NCI-H1105 (cell line): ENCODE measurements at places on chromosomes 5 and 9.
A peak's percentile ranks its signal among the peaks of the same experiment; 100 is the strongest.

GRCh38 chr9:75138260-75139040 lies 50.1 kb downstream of the OSTF1 start:
- DNase-seq, result no peak

- no peak for DNase-seq
Measured at GRCh38 chr9:114396558-114397218, 8.9 kb upstream of the AKNA start.

DNA sequence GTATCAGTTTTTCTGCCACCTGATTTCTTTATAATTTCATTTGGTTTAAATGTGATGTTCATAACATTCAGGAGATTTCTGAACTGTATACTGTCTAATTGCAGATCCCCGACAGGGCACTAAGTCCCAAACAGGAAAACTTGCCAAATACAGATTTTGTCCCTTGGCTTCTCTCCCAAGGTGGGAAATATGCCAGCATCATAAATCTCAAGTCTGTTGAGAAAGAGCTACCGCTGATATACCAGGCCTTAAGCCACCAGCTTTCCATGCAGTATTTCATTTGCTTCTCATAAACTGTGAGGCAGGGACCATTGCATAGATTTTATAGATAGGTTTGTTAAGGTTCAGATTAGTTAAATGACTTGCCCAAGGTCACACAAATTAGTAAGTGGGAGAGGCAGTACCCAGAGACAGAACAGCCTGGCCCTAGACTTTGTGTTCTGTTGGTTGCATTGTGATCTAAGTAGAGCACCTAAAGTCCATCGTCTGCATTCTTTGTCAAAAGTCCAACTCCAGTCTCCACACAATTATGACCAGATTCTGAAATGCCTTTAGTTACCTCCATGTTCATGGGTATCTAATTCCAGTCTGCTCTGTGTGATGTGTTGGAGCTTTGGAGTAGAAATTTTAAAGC lies 16.2 kb downstream of the GPR21 start:
- peak; percentile 17 for DNase-seq

DNA sequence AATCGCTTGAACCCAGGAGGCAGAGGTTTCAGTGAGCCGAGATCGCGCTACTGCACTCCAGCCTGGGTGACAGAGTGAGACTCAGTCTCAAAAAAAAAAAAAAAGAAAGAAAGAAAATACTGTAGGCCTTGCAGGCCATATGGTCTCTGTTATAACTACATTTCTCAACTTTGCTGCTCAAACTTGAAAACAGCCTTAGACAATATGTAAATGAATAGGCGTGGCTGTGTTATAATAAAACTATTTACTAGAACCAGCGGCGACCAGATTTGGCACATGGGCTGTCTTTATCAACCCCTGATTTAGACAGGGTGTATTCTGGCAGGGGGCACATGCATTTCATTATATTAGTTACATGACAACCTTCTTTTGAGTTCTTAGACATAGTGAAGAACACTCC lies 130.0 kb downstream of the C9orf152 start:
- no peak for DNase-seq

GRCh38 chr9:134546246-134546731 lies 95.3 kb upstream of the COL5A1 start:
- no peak for DNase-seq

GRCh38 chr9:107730666-107731065 lies 241.1 kb upstream of the KLF4 start:
- DNase-seq, result no peak

DNA sequence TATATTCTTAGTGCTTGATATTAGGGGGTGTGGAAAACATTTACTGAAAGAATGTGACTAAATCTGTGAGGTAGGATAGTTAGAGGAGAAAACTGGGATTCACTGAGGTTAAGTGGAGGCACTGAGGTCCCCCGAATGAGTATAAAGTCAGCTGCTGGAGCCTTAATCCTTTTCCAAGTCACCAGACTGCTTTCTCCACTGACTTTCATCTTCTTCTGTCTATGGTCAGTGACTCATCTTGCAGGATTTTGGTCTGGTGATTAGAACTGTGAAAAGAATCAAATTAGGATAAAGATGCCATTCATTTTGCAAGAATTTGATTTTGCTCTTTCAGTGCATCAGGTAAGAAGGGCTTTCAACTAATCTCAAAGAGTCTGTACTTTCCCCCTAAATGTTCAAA lies 89.3 kb upstream of the ALDH1A1 start:
- no peak for DNase-seq

GRCh38 chr9:138015021-138015829 lies 137.6 kb downstream of the CACNA1B start:
- no peak for DNase-seq

- no peak for DNase-seq
Measured at GRCh38 chr5:6535594-6535993, 86.9 kb downstream of the UBE2QL1 start.

- DNase-seq, result peak; percentile 47
Measured at GRCh38 chr5:142063878-142064331, 44.7 kb upstream of the NDFIP1 start.

GRCh38 chr5:152271420-152271819 lies 133.7 kb downstream of the NMUR2 start:
- no peak for DNase-seq

- DNase-seq, result no peak
Measured at GRCh38 chr9:70030156-70030555, 13.5 kb upstream of the MAMDC2 start.

- peak; percentile 79 for DNase-seq
Measured at GRCh38 chr9:128117613-128118471, 9.7 kb downstream of the PTGES2 start.

DNA sequence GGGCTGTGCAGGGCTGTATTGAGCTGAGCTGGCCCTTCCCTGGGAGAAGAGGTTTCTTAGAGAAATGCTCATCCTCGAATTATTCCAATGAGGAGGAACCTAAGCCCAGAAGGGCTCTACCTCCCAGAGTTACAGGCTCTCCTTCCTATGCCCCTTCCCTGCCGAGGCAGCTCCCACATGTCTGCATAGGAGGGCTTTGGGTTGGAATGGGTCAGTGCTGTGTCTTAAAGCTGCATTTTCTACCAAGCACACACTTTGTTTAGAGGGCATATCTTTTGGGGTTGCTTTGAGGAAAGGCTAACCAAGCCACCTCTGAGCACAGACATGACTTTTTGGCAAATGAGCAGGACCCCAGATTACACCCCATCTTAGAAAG lies 9.1 kb downstream of the NEK6 start:
- no peak for DNase-seq

GRCh38 chr5:136040746-136041415 lies 12.1 kb downstream of the TGFBI start:
- no peak for DNase-seq

- DNase-seq, result no peak
Measured at GRCh38 chr5:176424181-176424580, 7.8 kb upstream of the CLTB start.

DNA sequence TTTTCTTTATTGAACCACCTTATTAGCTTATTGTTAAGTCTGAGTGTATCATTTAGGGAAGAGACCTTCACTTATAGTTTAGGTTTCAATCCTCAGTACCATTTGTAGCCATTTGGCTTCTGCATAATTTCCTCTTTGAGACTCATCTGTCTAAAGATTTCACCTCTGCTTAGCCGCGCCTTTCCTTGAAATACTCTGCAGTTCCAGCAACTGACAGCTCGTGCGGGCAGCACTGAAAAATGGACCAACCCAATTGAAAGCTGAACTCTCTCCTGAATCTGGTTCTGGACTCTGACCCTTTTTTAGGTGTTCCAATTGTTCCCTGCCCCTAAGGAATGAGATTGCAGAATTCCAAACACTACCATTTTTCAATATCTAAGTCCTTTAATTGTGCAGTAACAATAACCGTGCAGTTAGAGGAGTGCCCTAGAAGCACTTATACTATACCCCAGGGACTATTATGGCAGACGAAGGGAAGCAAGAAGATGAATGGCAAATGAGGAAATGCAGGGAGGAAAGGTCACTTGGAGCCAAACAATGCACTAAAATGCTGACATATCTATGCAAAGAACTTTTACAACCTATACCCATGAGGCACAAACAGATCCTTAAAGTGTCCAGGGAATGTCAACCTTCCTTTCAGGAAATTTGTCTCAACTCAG lies 50.1 kb upstream of the PDE4D start:
- no peak for DNase-seq

GRCh38 chr5:57805170-57805569 lies 322.6 kb upstream of the ACTBL2 start:
- DNase-seq, result no peak

DNA sequence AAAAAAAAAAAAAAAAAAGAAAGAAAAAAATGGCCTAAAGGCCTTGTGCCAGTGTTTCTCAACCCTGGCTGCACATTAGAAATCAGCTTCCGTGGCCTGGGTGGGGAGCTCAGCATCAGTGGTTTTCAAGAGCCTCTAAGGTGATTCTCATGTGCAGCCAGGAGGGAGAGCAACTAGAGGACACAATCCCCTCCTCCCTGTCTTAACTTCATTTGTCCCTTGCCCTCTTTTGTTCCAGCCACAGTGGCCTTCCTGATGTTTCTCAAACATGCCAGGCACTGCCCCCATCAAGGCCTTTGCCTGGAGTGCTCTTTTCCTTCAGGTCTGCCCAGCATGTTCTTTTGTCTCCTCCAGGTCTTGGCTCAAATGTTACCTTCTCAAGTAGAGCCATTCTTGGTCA lies 42.4 kb downstream of the HOMER1 start:
- no peak for DNase-seq

- DNase-seq, result peak; percentile 1
Measured at GRCh38 chr5:126138281-126138931, 284.8 kb upstream of the GRAMD2B start.

- DNase-seq, result no peak
Measured at GRCh38 chr5:154223320-154223719, 32.8 kb downstream of the GALNT10 start.

GRCh38 chr9:106102821-106103220 lies 408.5 kb downstream of the TMEM38B start:
- DNase-seq, result no peak

DNA sequence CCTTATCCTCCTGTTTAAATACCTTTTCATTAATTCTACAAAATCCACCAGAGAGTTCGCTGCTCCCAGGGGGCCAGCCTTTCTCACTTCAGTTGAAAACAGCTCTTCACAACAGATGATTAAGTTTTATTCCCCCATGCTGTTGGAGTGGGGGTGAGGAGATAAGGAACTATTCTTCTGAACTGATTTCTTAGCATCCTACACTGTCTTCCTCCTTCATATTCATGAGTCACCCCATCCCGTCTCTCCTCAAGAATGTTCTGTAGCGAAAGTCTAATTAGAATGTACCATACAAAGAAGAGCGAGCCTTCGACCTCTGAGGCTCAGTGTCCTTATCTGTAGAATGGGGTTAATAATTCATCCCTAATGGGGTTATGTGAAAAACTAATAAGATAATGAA lies 138.0 kb downstream of the PIK3R1 start:
- DNase-seq, result no peak
